ENCODE measurements at places on chromosomes 12 and 14.
A peak's percentile ranks its signal among the peaks of the same experiment; 100 is the strongest.

DNA sequence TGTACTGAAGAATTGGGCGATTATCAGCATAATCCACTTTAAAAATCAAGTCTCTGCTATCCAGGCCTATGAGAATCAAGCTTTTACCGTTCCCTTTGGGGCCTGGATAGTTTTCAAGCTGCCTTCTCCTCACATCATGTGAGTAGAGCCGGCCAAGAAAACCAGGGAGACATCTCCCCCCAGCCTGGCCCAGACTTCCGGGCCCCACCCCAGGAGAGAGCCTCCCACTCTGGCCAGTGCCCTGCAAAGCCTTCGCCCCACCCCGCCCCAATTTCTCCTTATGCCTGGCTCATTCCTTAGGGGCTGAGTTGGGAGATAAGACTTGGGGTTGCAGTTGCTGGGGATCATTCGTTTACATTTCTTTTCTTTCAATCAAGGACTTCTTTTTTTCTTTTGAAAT, 1.4 kb upstream of the TMEM132C start:
- DNase-seq, result no peak

DNA sequence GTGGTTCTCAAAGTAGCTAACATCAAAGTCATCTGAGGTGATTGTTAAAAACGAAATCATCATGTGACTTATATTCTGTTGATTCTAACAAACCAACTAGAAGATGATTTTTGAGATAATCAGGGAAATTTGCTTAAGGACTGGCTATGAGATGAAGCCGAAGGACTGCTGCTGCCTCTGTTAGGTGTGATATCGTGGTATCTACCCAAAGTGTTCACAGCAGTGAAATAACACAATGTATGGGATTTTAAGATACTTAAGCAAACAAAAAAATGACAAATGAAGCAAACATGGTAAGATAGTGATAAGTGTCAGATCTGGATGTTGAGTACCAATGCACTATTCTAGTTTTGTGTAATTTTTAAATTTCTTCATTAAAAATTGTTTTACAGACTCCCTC, 59.1 kb downstream of the GXYLT1 start:
- DNase-seq, result no peak

- DNase-seq, result no peak
Observed at GRCh38 chr12:84329938-84330337, 582.7 kb downstream of the SLC6A15 start.

DNA sequence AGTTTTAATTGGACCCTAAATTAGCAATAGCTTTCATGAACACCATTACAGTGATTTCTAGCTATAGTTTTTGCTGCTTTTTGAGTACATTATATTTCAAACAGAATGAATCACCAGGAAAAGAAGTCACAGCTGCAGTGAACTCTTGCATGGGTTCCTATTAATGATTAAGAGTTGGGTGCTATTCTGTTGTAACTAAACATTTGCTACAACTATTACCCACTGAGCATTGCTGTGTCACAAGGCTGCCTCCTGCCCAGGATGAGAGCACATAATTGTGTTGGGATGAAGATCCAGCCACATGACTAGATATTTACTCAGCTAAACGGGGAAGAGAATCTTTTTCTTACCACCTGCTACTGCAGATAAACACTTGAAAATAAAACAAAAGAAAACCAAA, 152.7 kb downstream of the GXYLT1 start:
- DNase-seq, result no peak

DNA sequence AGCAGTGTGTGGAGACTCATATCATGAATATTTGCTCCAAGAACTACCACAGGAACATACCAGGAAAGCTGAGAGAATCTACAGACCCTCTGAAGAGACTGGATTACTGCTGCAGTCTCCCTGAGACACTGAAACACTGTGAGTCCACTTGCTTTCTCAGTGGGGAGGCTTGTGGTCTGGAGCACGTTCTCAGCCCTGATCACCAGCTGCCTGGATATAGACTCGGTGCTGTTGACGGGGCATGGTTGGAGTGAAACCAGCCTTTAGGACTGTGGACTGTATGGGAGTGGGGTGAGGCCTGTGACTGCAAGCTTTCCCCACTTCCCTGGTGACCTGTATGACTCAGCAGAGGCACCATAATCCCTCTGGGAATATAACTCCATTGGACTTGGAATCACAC, 525.8 kb upstream of the FBXO33 start:
- no peak for DNase-seq

- no peak for DNase-seq
Observed at GRCh38 chr12:117749431-117749830, 219.4 kb downstream of the KSR2 start.

- DNase-seq, result no peak
Observed at GRCh38 chr14:22556021-22556989, 32.7 kb downstream of the DAD1 start.

DNA sequence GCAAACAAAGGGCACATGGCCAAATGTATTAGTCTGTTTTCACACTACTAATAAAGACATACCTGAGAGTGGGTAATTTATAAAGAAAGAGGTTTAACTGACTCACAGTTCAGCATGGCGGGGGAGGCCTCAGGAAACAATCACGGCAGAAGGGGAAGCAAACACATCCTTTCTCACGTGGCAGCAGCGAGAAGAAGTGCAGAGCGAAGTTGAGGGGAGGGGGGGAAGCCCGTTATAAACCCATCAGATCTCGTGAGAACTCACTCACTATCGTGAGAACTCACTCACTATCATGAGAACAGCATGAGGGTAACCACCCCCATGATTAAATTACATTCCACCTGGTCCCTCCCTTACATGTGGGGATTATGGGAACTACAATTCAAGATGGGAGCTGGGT, 66.1 kb downstream of the ST8SIA1 start:
- no peak for DNase-seq

- no peak for DNase-seq
Observed at GRCh38 chr12:89020121-89020480, 332.2 kb downstream of the DUSP6 start.

DNA sequence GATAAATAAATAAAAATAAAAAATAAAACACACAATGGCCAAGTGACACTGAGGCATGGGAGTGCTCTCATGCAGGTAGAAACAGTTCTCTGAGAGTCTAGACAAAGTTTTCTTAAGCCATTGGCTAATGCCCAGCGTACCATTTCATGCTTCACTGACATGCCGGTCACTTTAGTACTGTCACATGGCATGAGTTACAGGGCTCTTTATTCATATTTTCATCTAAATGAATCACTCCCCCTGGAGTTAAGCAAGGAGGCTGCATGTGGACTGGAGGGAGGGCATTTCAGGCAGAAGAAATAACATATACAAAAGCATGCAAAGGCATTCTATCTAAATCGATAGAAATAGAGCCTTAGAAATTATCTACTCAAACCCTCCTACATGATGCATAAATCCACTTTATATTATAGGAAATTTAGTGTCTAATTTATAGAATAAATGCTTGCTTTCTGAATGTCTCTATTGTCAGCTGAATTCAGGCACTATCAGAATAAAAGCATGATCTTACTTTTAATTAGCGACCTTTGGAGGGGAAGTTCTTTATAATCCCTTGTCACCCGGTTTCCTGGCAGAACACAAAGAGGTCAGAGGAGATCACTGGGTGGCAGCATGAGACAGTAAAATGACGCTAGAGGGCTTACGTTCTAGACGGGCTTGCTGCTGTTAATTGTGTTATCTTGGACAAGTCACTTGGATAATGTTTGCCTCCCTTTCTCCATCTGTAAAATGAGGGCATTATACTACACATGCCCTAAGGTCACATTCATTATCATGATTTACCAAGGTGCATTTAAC, 17.5 kb downstream of the DYRK4 start:
- DNase-seq, result no peak

DNA sequence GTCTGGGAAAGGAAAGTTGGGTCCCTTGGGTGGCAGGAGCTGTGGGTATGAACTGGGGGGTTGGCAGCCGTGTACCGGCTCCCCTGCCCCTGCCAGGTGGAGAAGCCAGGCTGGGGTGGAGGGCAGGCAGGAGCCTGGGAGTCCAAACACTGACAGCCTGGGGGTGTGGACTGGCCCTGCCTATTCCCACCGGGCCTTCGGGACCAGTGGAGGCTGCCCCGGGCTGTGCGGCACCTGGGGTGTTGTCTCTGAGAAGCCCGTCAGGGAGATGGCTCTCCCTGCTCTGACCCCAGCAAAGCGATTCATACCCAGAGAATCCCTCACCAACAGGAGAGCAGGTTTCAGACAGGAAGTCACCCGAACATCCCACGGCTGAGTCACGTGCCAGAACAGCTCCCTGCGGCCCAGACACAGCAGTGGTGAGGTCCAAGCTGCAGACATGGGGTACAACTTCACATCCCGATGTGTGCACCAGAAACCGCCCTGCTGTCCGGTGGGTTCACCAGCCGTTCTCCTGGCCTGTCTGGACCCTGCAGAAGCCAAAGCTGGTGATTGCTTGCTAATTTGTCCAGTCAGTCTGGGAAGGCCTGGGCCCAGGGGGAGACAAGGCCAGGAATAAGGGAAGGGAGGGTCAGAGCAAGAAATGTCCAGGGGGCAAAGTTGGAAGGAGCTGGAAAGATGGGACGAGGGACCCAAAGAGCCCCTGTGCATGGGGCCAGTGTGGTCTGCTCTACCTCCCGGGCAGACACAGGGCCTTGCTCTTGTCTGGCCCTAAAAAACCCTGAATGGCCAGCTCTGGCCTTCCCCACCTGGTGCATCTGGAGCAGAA, 2.1 kb upstream of the GPR132 start:
- DNase-seq, result no peak

- peak; percentile 39 for DNase-seq
Observed at GRCh38 chr12:132327336-132328171, 1.8 kb downstream of the GALNT9 start.

- no peak for DNase-seq
Observed at GRCh38 chr12:4089956-4090355, 183.6 kb upstream of the CCND2 start.

GRCh38 chr14:39434401-39434800, 2.2 kb upstream of the FBXO33 start:
- no peak for DNase-seq

DNA sequence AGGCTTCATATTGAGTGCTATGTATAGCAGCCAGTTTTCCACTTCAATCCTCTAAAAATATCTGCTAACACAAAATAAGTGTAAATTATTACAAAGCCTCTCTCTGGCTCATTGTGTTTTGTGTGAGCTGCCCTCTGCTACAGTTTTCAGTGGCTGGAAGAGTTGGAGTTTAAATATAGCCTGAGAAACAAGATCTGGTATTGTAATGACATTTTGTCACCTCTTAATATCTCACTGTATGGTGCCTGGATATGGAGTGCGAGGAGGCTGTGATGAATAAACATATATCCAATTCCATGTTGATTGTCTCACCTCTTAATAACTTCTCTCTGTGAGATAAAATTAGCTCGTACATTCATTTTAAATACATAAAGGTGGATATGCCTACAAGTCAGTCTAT, 269.7 kb downstream of the FLRT2 start:
- DNase-seq, result no peak

- no peak for DNase-seq
Observed at GRCh38 chr14:79248126-79248525, 963.2 kb downstream of the DIO2 start.

- DNase-seq, result no peak
Observed at GRCh38 chr14:95346266-95346665, 26.6 kb upstream of the CLMN start.

- DNase-seq, result no peak
Observed at GRCh38 chr14:24273422-24273998, 2.1 kb upstream of the RABGGTA start.

GRCh38 chr14:83816761-83817160, 1713.2 kb upstream of the FLRT2 start:
- DNase-seq, result peak; percentile 12

DNA sequence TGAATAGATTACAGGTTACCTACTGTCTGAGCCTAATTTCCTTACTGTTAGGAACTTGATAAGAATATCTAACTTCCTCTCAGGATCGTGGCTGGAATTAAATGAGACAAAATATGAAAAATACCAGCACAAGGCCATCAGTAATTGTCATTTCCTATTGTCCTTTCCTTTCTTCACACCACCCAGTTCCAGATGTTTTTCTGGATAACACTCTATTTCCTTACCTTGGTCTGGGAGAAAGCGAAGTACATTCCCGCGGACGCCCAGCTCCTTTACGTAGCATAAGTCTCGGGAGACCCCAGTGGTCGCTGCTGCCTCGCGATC, 376 bp downstream of the GDF3 start:
- no peak for DNase-seq

GRCh38 chr14:92457016-92457565, 56.5 kb upstream of the RIN3 start:
- no peak for DNase-seq

- DNase-seq, result no peak
Observed at GRCh38 chr14:77265561-77266335, 5.3 kb downstream of the NGB start.

DNA sequence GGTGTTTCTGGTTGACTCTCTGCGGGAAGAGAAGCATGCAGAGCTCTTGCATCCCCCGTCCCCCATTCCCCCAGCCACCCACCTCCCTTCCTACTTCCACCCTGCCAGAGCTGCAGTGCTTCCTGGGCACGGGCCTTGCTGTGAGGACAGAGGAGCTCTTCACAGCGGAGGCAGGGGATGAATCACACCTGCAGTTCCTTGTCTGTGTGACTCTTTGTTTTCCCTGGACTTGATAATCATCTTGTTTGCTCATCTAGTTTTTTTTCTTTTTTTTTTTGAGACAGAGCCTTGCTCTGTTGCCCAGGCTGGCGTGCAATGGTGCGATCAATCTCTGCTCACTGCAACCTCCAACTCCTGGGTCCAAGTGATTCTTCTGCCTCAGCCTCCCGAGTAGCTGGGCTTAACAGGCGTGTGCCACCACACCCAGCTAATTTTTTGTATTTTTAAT, 27.8 kb downstream of the ANKRD9 start:
- no peak for DNase-seq

DNA sequence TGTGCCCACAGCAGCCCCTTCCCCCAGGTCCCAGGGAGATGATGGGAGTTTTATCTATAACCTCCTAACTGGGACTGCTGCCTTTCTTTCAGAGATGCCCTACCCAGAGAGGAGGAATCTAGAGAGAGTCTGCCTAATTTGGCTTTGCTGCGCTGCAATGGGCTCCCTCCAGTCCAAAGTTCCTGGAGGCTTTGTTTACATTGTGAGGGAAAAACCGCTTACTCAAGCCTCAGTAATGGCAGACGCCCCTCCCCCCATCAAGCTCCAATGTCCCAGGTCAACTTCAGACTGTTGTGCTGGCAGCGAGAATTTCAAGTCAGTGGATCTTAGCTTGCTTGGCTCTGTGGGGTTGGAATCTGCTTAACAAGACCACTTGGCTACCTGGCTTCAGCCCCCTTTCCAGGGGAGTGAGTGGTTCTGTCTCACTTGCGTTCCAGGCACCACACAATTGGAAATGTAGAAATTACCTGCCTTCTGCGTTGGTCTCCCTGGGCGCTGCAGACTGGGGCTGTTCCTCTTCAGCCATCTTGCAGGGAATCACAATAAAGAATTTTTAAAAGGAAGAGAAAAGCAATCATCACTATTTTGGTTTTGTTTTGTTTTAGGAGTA, 262.5 kb downstream of the FOXG1 start:
- DNase-seq, result peak; percentile 27

- DNase-seq, result peak; percentile 61
Observed at GRCh38 chr12:111636209-111636945, 37.3 kb upstream of the ATXN2 start.

- DNase-seq, result no peak
Observed at GRCh38 chr14:102196039-102196901, 56.6 kb downstream of the WDR20 start.

- DNase-seq, result peak; percentile 71
Observed at GRCh38 chr14:70821584-70822529, 12.5 kb upstream of the MAP3K9 start.

All from nephron progenitor cell (in vitro differentiated cells).